ENCODE measurements at places on chromosomes 7 and 10.

DNA sequence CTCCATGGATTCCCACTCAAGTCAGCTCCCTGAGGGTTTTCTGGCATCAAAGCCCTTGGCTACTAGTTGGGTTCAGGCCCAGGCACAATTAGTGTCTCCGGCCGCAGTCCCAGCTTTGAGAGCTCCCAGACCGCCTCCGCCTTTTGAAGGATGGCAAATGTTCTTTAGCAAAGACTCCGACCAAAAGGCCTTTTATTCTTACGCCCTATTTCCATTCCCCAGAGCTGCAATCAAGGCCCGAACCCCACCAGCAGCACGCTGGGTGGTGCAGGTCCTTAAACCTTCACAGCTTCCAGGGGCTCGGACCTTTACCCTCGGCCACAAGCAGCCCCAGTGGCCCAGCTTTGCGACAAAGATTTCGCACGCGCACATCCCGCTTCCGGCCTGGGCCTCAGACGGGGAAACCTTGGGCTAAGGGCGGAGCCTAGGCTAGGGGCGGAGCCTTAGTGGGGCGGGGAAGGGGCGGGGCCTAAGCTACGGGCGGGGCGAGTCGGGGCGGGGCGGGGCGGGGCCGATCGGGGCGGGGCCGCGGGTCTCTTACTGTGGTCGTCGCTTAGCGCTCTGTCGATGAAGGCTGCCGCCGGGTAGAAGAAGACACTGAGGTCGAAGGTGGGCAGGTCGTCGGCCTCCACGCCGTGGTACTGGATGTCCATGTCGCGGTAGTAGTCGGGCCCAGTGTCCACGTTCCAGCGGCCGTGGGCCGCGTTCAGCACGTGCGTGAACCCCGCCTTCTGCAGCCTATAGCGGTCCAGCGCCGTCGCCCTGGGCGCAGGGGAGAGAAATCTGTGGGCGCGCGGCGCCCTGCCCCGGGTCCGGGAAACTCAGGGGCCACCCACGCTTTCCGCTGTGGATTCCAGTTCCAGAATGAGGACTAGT lies 68.0 kb upstream of the SAMD8 start:
- peak; percentile 64 for DNase-seq

DNA sequence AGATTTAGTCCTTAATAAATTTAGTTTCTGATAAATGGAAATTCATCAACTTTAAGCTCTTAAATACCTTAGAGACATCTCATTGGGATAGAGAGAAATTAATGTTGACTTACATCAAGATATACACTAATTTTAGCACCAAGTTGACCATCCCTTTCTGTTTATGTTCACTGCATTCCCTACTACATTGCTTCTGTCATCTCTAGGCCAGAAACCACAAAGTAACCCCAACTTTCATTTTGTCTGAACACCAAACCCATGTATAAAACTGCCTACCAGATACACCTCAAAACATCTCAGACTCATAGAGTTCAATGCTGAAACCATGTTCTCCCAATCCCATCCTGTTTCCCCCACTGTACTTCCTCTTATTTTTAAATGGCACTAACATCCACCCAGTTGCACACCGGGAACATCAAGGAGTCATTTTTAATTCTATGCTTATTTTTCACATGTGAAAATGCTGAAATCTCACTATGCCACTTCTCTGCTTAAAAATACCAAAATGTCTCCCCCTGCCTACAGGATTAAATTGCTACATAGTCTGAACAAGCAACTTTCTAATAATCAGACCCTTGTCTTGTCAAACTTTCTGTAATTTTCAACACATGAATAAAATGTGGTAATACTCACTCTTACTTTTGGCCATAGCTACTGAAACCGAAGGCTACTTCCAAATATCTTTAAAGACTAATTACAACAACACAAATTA lies 201.6 kb downstream of the SEMA3D start:
- no peak for DNase-seq

GRCh38 chr7:102101926-102102325 lies 184.7 kb upstream of the SH2B2 start:
- DNase-seq, result no peak

- DNase-seq, result peak; percentile 93
These were observed 78.9 kb downstream of the MKI67 start for GRCh38 chr10:128047351-128047750.

DNA sequence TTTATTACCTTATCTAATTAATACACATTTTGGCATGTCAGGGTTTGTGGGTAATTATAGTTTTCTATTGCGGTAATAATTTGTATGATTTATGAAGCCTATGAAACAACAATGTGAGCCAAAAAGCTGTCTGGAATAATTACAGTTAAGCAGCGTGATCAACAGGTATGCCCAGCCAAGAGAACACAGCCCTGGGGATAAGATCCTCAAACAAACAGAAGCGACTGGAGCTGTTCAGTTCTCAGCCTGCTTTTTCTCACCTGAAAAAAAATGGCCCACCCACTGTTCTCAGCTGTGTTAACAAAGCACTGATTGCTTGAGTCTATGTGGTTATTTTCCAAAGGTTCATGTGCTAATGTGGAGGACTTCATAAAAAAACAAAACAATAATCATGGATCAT lies 855.8 kb downstream of the GATA3 start:
- no peak for DNase-seq

DNA sequence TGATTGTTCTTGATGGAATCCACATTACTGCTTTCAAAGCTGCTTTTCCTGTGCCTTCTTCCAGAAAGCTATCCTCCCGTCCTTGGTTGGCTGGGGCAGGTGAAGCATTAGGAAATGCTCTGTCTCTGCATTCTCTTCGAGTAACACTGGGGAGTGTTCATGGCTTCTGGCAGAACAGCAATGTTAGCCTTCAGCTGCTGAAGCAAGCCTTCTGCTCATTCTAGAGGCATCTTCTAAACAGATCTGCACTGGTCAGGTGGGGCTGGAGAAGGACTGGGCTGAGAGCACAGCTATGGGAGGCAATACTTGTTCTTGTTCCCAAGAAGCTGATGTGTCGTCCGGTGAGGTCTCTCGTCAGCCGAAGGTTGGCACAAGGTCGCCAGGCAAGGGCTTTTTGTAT lies 80.6 kb downstream of the MGMT start:
- no peak for DNase-seq

- no peak for DNase-seq
These were observed 20.1 kb upstream of the MDFIC start for GRCh38 chr7:114901771-114902170.

- no peak for DNase-seq
These were observed 59.3 kb downstream of the ANKMY2 start for GRCh38 chr7:16586081-16586874.

DNA sequence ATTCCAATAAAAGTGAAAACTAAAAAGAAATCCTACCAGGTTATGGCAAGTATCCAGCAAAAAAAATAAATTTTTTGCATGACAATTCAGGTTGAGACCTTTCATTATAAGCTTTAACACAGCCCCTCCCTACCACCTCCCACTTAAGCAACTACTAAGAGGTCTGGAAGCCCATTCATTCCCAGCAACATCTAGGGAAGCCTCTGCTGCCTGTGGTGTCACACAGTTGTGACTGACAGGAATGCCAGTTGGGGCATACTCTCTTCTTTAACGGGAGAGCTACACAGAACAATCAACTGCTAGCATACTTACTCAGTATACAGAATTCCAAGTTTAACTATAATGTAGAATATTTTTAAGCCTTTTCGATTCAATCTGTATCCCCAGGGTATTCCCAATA lies 27.8 kb downstream of the ABI1 start:
- DNase-seq, result no peak

GRCh38 chr10:113491967-113492565 lies 60.8 kb upstream of the HABP2 start:
- DNase-seq, result no peak

DNA sequence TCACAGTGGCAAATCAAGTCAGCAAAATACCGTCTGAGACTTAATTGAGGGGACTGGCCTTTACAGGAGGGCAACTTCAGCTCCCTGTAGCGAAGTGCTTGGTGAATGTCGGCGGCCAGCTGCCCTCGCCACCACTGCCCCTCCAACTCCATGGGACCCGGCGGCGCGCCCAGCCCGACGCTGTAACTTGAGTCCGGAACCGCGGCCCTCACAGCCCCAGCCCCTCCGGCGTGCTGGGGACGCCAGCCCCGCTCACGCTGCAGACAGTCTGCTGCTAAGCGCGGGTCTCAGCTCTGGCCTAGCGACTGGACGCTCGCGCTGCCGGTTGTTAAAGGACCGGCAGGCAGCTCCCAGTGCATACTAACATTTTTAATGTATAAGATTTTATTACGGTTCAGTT lies 113.4 kb upstream of the NUPR2 start:
- DNase-seq, result no peak

DNA sequence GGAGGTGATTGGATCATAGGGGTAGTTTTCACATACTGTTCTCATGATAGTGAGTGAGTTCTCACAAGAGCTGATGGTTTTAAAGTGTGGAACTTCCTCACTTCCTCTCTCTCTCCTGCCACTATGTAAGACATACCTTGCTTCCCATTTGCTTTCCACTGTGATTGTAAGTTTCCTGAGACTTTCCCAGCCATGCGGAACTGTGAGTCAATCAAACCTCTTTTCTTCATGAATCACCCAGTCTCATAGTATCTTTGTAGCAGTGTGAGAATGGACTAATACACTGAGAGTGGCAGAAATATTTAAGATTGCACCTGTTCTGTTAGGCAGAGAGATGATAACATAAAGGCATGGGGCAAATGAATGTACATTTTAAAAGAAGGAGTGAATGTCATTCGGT lies 507.8 kb downstream of the SORCS3 start:
- no peak for DNase-seq

- DNase-seq, result no peak
These were observed 659 bp downstream of the FIGNL1 start for GRCh38 chr7:50449501-50449880.

GRCh38 chr7:47772492-47772891 lies 175.8 kb downstream of the PKD1L1 start:
- DNase-seq, result no peak

DNA sequence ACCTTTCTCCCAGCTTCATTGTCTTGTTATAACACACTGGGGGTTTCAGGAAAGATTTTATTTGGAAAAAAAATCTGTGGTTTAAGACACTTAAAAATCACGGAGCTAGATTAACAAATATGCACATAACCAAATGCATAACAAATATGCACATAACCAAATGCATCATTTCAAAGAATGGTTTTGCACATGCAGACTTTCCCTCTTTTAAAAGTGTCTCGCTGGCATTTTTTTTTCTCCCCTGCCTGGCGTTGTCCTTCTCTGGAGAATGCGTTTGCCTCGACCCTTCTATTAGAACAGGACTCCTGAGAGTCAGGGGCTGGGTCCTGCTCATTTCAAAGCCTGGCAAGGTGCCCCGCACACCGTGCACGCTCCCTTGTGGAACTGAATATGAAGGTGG lies 42.7 kb upstream of the LOXL4 start:
- no peak for DNase-seq

DNA sequence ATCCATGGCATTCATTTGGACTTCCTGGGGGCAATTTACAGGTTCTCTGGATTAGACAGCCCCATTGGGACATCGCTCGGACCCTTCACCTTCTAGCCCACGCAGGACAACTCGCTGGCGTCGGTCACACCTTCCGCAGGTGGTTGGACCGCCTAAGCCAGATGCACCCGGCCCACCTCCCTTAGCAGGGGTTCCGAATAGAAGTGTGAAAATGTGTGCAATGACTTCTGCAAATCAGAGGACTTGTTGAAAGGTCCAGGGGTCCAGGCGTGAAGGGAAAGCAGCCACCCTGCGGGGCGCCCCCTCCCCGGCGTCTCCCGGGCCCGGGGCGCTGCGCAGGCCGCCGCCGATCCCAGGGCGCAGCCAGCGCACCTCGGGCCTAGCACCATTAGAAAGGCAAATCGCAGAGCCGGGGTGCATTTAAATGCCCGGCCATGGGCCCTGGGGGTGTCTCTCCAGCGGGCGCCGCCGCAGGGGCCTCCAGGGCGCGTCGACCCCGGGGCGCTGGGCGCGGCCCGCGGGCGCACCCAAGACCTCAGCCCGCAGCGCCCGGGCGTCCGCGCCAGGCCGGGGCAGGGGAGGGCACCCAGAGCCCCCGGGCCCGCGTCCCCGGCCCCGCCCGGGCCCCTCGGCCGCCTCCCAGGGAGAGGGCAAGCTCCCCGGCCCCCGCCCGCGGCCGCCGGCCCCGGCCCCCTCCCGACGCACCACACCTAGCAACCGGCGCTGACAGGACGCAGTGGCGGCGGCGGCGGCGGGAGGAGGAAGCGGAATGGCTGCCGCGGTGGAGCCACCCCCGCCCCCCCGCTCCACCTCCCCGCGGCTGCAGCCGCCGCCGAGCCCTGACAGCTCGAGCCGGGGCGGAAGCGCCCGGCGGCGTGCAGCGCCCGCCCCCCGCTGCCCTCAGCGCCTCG lies 1.2 kb downstream of the JAZF1 start:
- DNase-seq, result peak; percentile 47

DNA sequence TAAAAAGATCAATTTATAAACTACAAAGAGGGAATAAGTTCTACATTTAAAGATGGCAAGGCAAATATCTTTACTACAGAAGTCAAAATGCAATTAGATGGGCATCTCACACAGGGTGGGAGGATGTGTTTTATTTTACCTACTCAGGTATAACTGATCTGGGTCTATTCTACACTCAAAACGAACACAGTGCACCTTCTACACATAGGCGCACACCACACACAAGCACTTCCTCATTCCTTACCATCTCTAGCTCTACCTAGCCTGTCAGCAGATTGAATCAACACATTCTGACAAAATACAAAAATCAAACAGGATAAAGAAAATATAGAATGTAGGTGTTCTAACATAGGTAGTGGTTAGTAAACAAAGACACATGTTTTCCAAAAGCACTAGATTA lies 64.8 kb downstream of the SGCE start:
- no peak for DNase-seq

DNA sequence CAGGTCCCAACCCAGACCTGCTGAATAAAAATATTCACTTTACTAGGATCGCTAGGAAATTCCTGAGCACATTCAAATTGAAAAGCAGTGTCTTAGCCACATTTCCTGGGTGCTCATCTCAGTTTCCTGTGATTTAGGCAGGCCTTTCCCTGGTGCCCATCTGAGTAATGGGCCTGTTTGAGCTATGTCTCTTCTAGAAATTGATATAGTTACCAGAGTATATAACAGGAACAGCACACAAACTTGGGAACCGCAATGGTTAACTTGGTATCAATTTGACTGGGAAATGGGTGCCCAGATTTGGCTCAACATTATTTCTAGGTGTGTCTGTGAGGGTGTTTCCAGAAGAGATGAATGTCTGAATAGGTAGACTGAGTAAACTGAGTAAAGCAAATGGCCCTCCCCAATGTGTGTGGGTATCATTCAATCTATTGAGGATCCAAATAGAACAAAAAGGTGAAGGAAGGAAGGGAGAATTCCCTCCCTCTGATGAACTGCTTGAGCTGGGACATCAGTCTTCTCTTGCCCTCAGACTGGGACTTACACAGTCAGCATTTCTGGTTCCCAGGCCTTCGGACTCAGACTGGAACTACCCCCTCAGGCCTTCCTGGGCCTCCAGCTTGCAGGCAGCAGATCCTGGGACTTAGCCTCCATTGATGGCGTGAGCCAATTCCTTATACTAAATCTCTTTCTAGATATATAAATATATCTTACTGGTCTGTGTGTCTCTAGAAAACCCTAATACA lies 99.1 kb downstream of the CCDC71L start:
- peak; percentile 71 for DNase-seq

GRCh38 chr10:43012578-43012977 lies 64.3 kb upstream of the RET start:
- DNase-seq, result no peak
